ENCODE measurements at places on chromosomes 5 and 9.

DNA sequence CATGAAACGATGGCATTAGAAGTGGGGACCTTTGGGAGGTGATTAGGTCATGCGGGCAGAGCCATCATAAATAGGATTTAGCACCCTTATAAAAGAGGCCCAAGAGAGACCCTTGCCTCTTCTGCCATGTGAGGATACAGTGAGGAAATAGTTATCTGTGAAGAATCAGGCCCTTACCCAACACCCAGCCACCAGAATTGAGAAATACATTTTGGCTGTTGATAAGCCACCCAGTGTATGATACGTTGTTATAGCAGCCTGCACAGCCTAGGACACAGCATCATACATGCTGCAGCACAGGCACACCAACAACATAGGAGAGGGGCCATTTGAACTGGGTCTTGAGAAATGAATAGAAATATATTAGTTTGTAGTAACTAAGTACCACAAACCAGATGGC lies 8.0 kb upstream of the MAMDC2 start:
- DNase-seq, result no peak

- peak; percentile 96 for DNase-seq
These were observed at the start of gene ZER1 for GRCh38 chr9:128771745-128772519. TSS of gene ZER1 (minus strand) at chr9:128771927. CDS start at chr9:128755565, 16,362 bp downstream.

GRCh38 chr5:159427180-159428012 lies 97.1 kb upstream of the IL12B start:
- DNase-seq, result no peak

DNA sequence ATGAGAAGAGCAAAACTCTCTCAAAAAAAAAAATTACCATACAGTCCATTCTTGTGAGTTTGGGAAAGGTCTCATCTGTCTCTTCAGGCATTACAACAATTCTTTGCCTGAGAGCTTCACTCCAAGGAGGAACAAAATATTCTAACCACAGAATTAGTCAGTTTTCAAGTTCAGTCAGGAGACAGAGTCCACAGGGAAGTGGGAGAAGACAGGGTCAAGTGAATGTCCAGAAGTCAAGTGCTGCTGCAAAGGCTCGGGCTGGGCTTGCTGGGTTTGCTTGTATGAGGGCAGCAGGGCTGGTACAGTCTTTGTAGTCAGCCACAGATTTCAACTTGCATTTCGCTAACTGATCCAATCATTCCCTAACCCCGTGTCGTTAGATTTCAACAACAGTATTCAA lies 17.6 kb upstream of the HEXB start:
- DNase-seq, result no peak

- DNase-seq, result no peak
These were observed 265.4 kb upstream of the VLDLR start for GRCh38 chr9:2356041-2356790.

GRCh38 chr5:138911441-138911840 lies 36.3 kb upstream of the LRRTM2 start:
- no peak for DNase-seq

GRCh38 chr9:15308511-15308910 lies 1.5 kb upstream of the TTC39B start:
- no peak for DNase-seq

DNA sequence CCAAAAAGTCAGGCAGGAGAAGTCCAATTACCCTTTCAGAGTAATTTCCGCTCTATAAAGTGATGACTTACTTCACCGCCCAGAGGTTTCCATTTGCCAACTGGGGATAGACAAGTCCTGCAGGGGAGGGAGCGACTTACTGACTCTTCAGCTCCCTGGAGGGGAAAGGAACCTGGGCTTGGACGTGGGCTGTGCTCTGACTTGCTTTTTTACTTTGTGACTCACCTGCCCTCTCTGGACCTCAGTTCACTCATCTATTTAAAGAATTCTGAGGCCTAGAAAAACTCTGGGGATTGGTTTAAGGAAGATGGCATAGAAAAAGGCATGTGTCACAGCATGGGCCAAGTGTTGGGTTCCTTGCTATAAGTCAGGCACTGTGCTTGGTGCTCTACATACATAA lies 180.4 kb upstream of the TRIM32 start:
- DNase-seq, result no peak

DNA sequence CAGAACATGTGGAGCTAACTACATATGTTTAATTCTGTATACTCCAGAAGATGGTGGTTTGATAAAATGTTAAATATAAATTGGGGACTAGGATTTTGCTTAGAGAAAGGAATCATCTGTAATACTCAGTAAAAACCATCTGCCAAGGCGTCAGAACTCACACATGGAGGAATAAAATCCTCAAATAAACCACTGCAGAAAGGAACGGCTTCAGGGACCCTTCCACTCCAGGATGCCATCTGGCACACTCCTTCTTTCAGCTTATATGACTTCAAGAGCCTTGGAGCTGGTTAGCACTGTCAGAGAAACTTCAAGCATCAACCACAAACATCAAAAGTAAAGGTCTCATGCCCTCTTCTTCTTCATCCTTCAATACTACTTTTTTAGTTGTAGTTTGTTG lies 360.6 kb downstream of the PLK2 start:
- DNase-seq, result no peak

- DNase-seq, result no peak
These were observed 194.0 kb downstream of the PDZD2 start for GRCh38 chr5:31832966-31833365.

DNA sequence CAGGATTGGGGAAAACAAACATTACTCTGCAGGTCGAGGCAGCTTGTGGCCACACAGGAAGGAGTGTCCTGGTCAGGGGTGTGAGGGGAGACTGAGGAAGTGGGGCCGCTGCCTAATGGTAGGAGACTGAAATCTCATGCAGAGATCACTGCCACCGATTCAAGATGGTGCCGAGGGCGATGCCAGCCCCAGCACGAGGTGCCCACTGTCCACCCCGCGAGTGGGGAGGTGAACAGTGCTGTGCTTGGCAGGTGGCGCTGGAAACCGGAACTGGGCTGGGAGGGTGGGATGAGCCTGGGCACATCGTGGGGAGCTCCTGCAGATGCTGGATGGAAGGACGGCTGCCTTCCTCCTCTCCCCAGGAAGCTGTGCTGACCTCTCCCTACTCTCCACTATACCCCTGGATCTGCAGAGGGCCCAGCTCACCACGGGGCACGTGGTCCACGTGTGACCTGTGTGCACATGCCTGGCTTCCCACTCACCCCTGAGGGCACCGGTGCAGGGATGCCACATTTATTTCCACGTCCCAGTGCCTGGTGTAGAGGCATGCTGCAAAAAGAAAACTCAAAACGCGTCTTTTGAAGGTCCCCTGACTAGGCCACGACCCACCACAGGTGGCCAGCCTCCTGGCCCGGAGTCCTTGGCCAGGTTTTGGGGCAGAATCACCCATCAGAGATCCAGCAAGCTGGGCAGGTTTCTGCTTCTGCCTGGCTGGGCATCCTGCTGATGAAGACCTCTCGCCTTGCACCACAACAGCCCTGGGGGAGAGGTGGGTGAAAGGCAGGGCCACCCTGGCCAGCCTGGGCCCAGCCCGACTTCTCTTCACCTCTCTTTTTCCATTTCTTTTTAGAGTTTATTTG lies 71.7 kb upstream of the FCN1 start:
- DNase-seq, result no peak

DNA sequence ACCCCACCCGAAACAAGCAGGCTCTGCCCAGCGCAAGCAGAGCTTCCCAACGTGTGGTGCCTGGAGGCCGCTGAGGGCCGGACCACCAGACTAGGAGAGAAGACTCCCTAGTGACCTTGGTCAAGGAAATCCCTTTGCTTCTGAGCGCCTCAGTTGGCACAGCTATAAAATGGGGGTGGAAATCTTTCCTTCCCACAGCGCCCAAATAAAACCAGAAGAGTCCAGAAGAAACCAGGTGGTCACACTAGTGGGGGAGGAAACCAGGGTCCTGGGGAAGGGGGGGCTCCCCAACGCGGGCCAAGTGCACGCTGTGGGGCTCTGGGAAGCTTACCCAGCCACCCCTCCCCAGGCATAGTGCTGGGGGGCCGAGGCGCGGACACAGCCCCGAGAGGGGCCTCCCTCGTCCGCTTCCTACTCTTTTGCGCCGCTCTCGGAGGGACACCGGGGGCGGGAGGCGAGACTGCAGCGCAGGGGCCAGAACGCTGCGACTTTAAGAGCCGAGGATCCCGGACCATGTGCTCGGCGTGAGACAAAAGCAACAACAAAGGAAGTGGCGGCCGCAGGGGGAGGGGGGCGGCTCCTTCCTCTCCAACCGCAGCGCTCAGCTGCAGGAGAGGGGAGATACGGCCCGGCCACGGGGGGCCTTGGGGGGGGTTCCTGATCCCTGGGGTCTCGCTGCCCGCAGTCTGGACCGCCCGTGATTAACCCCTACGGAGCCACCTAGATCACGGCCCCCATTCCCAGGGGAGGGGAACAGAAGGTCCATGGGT lies 885 bp downstream of the RNF44 start:
- DNase-seq, result peak; percentile 90

Data from CD4-positive, alpha-beta T cell treated with Interleukin-6 for 4 hours (primary cell).